NCI-H2029 (cell line): ENCODE measurements at places on chromosomes 4 and X.

DNA sequence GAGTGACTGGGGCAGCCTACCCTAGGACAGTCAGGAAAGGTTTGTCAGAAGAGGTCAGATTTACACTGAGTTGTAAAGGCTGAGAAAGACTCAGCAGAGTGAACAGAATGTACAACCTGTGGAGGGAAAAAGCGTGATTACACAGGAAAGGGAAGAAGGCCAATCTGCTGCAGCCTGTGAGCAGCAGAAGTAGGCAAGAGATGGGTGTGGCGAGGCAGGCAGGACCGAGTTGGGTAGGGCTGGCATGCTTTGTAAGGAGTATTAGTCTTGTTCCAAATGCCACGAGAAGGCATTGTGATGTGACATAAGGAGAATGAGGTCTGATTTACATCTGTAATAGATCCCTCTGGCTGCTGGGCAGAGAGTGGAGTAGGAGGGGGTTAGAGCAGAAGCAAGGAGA is 12.6 kb downstream of the SGMS2 start:
- no peak for DNase-seq

GRCh38 chrX:106862972-106863688 is 40.0 kb downstream of the RIPPLY1 start:
- no peak for DNase-seq

GRCh38 chr4:38092701-38093100 is 132.5 kb downstream of the PTTG2 start:
- DNase-seq: no peak

- DNase-seq: no peak
These were observed 1143.9 kb downstream of the STIM2 start for GRCh38 chr4:28004520-28004919.

- no peak for DNase-seq
These were observed 23.2 kb upstream of the ASMTL start for GRCh38 chrX:1475881-1476280.

- no peak for DNase-seq
These were observed 647.3 kb upstream of the DIPK2B start for GRCh38 chrX:45847961-45848360.

GRCh38 chr4:37663552-37663951 is 22.6 kb downstream of the RELL1 start:
- DNase-seq: no peak

DNA sequence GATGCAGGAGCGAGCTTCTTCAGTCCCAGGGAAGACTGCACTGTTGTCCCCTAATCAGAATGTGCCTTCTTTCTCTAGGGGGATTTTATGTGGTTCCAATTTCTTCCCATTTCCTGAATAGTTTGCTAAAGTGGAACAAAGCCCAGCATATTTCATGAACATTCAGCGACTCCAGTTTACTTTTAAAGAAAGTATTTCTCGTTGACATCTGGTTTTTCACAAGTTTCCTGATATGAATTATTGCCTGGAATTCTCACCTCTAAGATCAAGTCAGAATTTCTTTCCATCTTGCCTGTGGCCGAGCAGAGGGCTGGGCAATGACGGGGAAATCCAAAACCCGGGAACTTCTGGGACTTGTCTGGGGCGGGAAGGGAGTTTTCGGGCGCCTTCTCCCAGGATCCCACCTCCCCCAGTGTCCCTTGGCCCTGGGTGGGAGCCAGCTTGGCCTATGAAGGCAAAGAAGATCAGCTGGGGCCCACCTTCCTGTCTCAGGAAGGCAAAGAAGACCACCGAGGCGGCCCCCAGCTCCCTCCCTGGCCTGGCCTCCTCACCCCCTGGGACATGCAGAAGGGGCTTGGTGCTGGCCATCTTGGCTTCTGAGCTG is 15.4 kb downstream of the SORCS2 start:
- no peak for DNase-seq

DNA sequence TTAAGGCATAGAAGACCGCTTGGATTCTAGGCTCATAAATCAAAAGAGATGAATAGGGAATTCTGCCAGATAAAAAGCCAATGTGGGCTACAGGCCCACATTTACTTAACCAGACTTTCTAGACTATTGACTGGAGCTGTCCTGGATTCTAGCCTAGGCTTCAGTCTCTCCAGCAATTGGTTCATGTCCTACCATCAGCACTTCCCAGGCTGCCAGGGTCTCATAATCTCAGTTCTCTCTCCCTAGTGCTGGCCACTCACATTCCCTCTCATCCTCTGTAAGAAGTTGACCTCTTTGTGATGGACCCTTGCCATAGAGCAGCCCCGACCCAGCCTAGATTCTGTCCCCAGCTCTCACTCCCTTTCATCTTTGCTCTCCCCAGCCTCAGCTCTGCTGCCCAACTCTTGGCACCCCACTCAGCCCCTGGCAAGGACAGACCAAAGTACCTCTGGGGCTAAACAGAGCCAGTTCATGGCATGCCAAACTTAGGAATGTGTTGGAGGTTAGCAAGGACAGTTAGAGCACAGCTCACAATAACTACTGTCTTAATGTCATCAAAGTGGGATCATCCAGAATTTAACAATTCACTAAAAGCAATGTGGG is 396.2 kb downstream of the INPP4B start:
- DNase-seq: no peak

DNA sequence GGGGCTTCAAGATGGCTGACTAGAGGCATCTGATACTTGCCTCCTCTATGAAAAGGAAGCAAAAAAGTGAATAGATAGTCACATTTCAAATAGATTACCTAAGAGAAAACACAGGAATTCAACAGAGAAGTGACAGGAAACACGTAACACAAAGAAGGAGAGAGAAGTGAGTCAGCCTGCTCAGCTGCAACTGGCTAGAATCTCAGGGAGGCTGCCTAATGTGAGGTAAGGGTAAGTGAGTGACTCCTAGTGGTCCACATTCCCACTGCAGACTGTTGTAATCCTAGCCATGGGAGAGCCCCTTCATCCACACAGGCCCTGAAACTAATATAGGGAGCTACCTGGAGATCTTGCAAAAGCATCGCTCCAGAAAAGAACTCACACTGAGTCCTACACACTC is 179.2 kb downstream of the SLC7A11 start:
- DNase-seq: no peak

GRCh38 chr4:172794307-172794703 is 374.3 kb upstream of the GALNT7 start:
- no peak for DNase-seq
